ENCODE measurements at places on chromosomes 16 and 17. TPM values are rescaled to one million over a fixed set of nuclear protein-coding genes. Genes with fewer than 3 reads are reported as not detected.
A peak's percentile ranks its signal among the peaks of the same experiment; 100 is the strongest.

DNA sequence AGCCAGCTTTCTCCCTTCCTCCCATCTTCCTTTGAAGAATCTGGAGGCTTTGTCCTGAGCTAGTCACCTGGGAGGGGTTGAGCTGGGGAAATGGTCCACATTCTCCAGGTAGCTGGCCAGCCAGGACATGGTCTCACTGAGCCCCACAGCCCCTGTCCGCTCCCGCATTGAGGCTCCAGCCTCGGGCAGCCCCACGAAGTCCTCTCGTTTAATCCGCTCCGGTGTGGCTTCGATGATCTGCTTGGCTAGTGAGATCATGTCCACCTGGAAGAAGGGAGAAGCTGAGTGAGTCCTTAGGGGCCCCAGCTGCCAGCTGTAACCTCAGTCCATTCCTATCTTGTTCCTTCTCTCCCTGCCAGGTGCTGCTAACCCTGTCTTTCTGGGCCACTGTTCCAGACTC is 2.7 kb upstream of the SPAG7 start:
- DNase-seq: no peak

The CNTNAP1 gene
- 1.2 TPM for total RNA-seq

DNA sequence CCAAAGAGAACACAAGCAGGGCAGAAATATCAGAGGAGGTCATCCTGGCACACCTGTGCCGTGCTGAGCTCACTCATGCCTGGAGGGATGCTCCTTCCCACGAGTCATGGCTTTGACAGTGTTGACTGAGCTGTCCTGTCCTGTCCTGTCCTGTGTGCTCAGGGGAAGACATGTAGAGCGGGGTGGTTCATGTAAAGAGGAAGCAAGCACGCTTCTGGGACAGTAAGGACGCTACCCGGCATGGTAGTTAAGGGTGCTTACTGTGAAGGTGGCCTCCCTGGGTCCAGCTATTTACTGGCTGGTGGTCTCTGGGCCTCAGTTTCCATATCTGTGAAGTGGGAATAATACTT is 398 bp downstream of the LGALS9 start:
- no peak for DNase-seq

The MEFV gene
- 0.18 TPM for total RNA-seq

DNA sequence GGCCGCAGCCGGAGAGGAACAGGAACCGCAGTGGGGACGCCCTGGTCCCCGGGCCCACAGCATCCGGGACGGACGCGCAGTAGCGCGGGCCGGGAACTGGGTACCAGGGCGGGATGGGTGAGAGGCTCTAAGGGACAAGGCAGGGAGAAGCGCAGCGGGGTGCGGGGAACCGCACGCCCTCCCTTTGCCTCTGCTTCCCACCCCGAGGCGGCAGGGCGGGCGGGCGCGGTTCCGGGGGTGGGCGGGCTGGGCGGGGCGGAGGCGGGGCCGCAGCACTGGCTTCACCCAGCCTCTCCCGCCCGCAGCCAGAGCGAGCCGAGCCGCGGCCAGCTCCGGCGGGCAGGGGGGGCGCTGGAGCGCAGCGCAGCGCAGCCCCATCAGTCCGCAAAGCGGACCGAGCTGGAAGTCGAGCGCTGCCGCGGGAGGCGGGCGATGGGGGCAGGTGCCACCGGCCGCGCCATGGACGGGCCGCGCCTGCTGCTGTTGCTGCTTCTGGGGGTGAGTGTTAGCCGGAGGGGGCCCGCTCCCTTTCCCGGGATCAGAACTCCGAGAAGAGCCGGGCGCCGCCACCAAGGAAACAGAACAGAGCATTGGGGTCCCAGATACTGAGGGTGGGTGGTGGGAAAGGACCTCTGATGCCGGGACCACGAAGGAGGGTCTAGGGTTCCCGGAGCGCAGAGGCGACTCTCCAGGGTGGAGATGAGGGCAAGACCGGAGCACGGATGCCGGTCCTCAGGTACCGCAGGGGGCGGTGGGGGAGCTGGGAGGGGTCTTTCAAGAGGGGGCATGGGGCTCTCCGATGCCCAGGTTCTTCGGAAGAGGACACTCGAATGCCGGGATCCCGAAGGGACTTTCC is at the start of gene NGFR:
Gene NGFR, plus strand, starts transcription at position 308 of the 856 bp plus-strand sequence. Its CDS starts 125 bp downstream, at position 433.
- DNase-seq: peak; percentile 52

DNA sequence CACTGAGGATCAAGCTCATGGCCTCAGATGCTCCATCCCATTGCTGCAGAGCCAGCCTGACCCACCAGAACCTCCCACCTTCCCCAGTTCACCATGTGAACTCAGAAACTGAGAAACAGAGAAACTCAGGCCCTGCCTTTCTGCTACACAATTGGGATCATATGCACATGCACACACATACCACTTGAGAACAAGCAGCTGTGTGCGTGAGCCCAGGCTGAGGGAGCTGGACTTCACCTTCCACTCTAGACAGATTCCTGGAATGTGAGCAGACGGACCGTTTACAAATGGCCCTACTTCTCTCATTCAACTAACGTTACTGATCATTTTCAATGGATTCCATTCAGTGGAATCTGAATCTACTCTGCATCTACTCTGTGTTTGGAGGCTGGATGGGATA is 1.7 kb upstream of the SPEM2 start:
- DNase-seq: no peak

DNA sequence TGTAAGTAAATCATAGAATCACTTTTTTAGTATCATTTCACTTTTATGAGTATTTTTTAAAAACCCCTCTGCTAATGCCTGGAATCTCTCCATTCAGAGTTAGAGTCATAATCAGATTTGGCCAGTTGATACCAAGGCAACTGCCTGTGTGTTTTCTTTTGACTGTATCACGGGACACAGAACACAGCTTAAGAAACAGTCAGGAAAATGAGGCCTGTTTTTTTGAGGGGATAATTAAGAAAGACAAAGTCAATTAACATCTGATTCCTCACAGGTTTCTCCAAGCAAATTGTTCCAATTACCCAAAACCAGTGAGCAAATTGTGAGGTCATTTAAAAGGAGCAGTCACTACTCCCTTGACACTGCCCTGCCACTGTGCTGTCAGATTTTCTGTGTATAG is 944.5 kb upstream of the SOX9 start:
- DNase-seq: no peak

The OR4D1 gene
- total RNA-seq: 0.29 TPM

GRCh38 chr17:4527566-4528125 is 27.5 kb downstream of the MYBBP1A start:
- DNase-seq: no peak

- no peak for DNase-seq
Observed at GRCh38 chr16:2497116-2497630, 16.6 kb upstream of the ATP6V0C start.

DNA sequence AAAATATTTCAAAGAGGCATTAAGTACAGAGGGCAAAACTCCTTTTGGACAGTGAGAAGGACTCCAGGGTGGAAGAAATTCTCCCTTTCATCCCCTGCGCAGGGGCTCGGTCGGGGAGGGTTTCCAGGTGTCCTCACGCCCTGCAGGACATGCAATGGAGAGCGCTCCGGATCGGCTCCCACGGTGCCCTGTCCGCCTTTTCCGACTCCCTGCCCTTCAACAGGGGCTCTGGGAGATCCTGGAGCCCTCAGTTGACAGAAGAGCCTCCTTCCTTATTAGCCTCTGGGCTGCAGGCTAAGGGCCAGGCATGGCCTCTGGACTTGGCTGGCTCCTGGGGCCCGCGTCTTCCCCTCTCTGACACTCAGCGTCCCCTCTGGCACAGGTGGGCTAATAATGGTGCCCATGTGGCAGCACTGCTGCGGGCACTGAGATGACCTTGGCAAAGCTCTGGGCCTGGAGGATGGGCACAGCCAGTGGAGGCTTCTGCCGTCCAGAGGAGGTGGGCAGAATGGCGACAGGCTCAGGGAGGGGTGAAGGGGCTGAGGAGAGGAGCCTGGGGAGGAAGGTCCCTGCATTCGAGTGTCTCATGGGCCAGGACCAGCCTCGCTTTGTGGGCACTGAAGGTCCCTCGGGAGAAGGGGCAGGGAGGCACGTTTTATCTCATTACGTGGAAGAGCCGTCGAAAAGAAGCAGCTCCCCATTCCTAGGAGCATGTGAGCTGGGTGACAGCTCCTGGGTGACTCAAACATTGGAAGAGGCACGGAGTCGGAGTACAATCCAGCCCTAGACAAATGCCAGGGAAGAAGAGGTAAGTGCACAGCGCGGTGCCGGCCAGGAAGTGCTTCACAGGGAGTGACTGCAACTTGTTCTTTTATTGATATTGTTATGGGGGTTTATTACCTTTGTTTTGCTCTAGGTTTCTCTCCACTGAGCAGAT is 161.7 kb downstream of the IRF8 start:
- peak; percentile 22 for DNase-seq

- DNase-seq: no peak
Observed at GRCh38 chr17:17503566-17504130, 7.5 kb upstream of the RASD1 start.

The SEPTIN1 gene
- total RNA-seq: 187 TPM

DNA sequence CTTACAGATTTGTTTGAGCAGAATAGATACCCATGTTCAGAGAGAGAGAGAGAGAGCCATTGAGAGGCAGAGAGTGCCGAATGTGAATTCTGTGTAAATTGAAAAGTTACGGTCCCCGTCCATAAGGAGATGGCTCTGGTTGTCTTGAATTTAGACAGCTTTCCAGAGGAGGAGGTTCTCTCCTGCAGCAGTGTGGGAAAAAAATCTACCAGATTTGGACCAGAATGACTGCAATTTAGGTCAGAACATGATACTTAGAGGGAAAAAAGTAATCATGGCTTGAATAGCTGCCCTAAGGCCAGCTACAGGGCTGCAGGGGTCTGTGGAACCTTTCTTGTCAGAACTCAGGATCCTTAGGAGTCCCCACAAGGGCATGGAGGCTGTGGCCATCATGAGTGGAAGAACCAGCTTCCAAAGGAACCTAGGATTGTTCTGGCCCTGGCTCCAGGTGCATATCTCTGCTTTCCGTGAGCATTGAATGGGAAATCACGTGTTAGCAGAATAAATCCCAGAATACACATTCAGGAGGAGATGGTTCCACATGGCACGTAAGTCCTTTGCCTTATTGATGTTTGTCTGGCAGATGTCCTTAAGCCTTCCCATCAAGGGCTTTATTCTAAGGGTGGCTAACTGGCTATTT is 13.0 kb downstream of the PITPNC1 start:
- DNase-seq: no peak

DNA sequence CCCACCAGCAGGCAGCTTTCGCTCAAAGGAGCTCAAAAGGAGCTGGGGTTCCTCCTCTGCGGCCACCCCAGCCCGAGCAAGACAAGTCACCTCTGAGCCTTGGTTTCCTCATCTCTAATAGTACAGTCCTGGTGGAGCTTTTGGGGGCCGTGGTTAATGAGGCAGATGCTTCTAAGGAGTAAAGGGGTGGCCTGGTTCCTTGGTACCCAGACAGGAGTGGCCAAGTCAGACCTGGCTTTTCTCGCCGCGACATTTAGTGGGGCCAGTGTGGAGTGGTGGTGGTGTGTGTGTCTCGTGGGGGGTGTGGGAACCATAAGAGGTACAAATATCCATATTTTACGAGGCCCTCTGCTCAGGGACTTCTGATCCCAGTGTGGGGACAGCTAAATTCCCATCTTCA is 6.7 kb downstream of the FOXF1 start:
- DNase-seq: peak; percentile 7

The PRRT2 gene
- total RNA-seq: 1.2 TPM

DNA sequence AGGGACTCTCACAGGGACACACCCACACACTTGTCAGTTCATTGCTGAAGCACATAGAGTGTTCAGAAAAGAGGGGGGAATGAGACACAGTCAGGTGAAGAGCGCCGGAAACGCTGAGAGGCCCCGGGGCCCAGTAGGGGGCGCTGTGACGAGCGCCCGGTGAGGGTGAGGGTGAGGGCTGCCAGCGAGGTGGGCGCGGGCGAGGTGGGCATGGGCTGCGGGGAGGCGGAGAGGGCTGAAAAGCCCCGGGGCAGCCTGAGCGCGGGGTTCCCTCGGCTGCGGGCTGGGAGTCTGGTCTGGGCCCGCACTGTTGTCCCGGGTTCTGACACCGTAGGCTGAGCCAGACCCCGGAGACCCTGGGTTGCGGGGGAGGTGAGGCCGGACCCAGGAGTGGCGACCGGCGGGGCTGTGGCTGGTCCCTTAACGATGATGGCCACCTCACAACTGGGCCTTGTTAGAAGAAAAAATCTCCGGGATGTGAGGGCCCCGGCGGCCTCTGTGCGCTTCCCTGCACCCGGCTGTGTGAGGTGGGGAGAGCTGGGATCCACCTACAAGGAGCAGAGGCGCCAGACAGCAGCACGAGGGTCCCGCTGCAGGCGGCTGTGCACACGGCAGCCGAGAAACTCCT is 91.4 kb downstream of the C16orf78 start:
- no peak for DNase-seq

DNA sequence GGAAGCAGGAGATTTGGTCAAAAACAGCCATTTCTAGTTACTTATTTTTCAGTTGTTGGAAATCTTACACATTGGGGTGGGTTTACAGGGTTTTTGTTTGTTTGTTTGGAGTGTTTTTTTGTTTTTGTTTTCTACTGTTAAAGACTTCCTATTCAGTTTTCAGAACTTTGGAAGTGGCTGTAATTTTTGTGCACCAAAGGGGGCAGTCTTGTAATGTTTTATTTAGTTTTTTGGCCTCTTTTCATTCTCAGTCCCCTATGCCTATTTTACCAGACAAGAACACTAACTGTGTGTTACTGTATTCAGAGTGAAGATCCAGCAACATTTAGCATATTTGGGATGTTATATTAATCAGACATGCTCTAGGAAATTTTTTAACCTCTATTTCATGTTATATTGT is 20.6 kb downstream of the TPPP3 start:
- DNase-seq: no peak

DNA sequence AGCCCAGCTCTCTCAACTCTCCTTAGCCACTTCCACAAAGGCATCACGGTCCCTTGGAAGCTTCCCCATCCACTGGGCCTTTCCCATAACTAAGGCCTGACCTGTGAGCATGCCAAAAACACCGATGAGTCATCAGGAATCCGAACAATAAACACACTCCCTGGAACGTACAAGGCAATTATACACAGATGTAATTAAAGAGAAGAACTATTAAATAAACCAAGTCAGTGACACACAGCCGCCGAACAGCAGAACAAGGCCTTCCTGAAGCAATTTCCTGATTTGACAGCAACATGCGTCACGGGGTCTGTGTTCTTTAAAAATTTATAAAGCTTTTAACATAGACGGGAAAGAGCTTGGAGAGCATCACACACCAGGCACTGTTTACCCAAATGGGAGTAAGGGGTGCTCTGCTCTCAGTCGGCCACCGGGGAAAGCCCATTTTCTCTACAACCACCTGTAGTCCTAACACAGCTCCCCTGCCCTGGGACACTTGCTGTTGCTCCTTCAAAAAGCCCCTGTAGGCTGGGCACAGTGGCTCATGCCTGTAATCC is 29.4 kb downstream of the COG7 start:
- DNase-seq: no peak

Data from CD8-positive, alpha-beta memory T cell (primary cell).